ENCODE measurements at places on chromosomes 7 and 10. TPM values are rescaled to one million over a fixed set of nuclear protein-coding genes. Genes with fewer than 3 reads are reported as not detected.

- DNase-seq, result no peak
- no peaks in the 10 kb centered on the region for H3K4me1 ChIP-seq
- no peak overlapping the region for H3K4me3 ChIP-seq
- H3K27ac ChIP-seq, result no peak overlapping the region
- H3K27me3 ChIP-seq, result no peaks in the 10 kb centered on the region
Observed at GRCh38 chr10:97456034-97456685, 10.2 kb downstream of the ZDHHC16 start.

GRCh38 chr10:97047788-97048187, 138.0 kb downstream of the SLIT1 start:
- H3K27ac ChIP-seq, result no peak overlapping the region
- DNase-seq, result no peak
- H3K36me3 ChIP-seq, result no peaks in the 10 kb centered on the region
- no peak overlapping the region for H3K4me3 ChIP-seq

DNA sequence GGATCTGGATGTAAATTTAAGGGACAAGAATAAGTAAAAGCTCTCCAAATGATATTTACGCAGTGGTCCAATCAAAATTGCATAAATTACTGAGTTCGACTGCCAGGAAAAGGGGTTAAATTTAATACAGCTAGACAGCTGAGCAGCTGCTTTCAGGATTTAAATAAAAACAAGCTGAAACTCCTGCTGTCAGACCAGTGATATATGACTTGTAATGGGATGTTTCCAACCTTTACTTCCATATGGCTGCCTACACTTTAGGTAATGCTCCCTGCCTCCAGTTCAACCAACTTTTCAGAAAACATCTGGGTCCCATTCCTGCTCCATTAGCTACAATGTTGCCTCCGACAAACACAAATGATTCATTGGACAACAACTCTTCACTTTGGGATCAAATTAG, 326.3 kb upstream of the DGKB start:
- DNase-seq, result no peak
- no peaks in the 10 kb centered on the region for H3K27me3 ChIP-seq
- no peak overlapping the region for H3K27ac ChIP-seq
- no peak overlapping the region for H3K4me3 ChIP-seq
- H3K36me3 ChIP-seq, result no peaks in the 10 kb centered on the region

- H3K4me1 ChIP-seq, result no peaks in the 10 kb centered on the region
- H3K36me3 ChIP-seq, result no peaks in the 10 kb centered on the region
- no peak for DNase-seq
- H3K27ac ChIP-seq, result no peak overlapping the region
- no peaks in the 10 kb centered on the region for H3K27me3 ChIP-seq
Observed at GRCh38 chr7:115269486-115269885, 347.6 kb downstream of the MDFIC start.

DNA sequence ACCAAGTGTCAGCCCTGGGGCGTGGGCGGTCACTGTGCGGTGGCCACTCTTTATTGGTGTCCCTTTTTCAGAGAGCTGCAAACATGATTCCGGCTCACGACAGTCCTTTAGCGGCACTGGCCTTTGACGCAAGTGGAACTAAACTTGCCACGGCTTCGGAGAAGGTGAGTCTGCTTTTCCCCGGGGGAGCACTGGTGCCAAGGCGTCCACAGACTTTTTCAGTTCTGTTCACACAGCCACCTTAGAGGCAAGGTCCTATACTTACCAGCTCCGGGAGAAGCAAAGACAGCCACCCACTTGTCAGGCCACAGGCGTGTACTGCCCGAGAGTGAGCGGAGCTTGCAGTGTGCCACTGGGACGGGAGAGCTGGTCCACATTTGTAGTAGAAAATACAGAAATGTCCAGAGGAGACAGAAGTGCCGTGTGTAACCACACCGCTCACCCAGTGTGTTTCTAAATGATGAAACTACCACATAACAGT, 27.9 kb downstream of the WIPI2 start:
- H3K4me3 ChIP-seq, result no peak overlapping the region
- no peaks in the 10 kb centered on the region for H3K4me1 ChIP-seq
- H3K36me3 ChIP-seq, result no peaks in the 10 kb centered on the region
- H3K27ac ChIP-seq, result no peak overlapping the region
- no peak for DNase-seq

GRCh38 chr7:155252892-155253501, 44.7 kb upstream of the INSIG1 start:
- H3K36me3 ChIP-seq, result no peaks in the 10 kb centered on the region
- DNase-seq, result no peak
- H3K27ac ChIP-seq, result no peak overlapping the region
- no peaks in the 10 kb centered on the region for H3K4me1 ChIP-seq
- no peak overlapping the region for H3K4me3 ChIP-seq

Gene ANXA8L1
- not detected for total RNA-seq

Gene MRPL32
- total RNA-seq, result 40.9 TPM
